Astrocyte (in vitro differentiated cells and primary cell): ENCODE measurements at places on chromosomes 3 and 15. TPM values are rescaled to one million over a fixed set of nuclear protein-coding genes. Genes with fewer than 3 reads are reported as not detected.

The ERICH6 gene
- total RNA-seq = 0.09 TPM in 1 of 2 replicates, not detected in the other

The GOLGA6A gene
- total RNA-seq = 0.30 and 0.31 TPM in 2 replicates

The TNFAIP8L3 gene
- total RNA-seq = 1.1 and 1.8 TPM in 2 replicates

GRCh38 chr3:173743111-173743510, 345.6 kb downstream of the NLGN1 start:
- H3K4me1 ChIP-seq = peaks cover 43% of the 10 kb centered on the region
- H3K4me3 ChIP-seq = no peak overlapping the region
- H3K27me3 ChIP-seq = no peaks in the 10 kb centered on the region
- no peak for DNase-seq
- H3K36me3 ChIP-seq = no peaks in the 10 kb centered on the region

- H3K27me3 ChIP-seq = no peaks in the 10 kb centered on the region
- no peak overlapping the region for H3K4me3 ChIP-seq
- no peaks in the 10 kb centered on the region for H3K4me1 ChIP-seq
- no peak overlapping the region for H3K27ac ChIP-seq
- DNase-seq = no peak
Observed at GRCh38 chr3:156507285-156507684, 47.6 kb downstream of the SSR3 start.
